ENCODE measurements at places on chromosomes 13 and 19.

DNA sequence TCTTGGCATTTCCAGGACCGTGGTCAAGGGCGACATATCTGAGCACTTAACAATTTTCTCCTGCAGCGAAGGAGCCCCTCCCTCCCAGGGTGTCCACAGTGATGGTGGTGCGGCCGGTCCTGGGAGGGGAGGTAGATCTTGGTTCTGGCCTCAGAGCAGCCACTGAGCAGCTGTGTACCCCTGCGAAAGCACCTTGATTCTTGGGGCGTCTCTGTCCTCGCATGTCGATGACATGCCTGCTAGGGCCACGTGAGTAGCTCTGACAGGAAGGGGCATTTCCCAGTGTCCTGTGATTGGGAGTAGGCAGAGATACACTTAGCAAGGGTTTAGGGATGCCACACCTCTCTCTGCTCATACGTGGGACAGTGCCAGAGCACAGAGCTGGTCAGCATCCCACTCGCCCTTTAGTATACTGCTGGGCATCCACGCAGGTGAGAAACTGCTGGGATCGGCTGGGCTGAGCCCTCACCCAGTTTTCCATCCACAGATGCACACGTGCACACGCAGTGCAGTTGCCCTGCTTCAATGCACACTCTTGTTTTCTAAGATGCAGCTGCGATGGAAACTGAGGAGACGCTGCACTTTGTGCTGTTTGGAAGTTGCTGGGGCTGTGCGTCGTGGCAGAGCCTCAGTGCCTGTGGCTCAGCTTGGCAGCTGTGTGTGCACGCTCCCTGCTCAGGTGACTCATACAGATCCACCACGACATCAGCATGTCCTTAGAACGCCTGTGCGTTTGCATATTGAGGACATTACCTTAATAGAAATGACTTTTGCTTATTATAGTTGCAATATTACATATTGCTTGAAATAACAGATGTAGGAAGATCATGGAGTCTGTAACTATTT lies 66.8 kb downstream of the TEX29 start:
- no peak overlapping the region for H3K4me3 ChIP-seq
- H3K27ac ChIP-seq: no peak overlapping the region
- H3K27me3 ChIP-seq: no peaks in the 10 kb centered on the region
- DNase-seq: no peak
- peaks cover 35% of the 10 kb centered on the region for H3K4me1 ChIP-seq

DNA sequence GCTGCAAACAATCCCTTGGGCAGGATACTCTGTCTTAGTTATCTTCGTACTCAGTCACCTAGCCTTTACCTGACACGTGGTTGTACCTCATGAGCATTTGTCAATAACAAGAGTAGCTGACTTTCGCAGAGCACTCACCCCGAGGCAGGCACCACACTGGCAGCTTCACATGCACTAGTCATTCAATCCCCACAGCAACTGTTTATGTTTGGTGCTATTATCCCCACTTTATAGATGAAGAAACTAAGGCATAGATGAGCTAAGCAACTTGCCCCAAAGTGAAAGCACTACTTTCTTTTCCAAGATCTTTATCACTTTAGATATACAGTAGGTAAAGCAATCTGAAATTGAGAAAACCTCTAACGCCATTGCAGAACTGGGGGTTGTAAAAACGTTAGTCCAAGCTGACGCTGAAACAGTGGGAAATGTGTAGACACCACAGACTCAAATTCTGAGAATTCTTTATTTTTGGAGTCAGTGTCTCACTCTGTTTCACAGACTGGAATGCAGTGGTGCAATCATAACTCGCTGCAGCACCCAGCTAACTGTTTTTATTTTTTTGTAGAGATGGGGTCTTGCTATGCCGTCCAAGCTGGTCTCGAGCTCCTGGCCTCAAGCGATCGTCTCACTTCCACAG lies 446.0 kb downstream of the FOXO1 start:
- peak overlapping the region; percentile 92 for H3K27ac ChIP-seq
- DNase-seq: peak; percentile 71
- H3K4me1 ChIP-seq: peaks cover 77% of the 10 kb centered on the region
- H3K27me3 ChIP-seq: no peaks in the 10 kb centered on the region

DNA sequence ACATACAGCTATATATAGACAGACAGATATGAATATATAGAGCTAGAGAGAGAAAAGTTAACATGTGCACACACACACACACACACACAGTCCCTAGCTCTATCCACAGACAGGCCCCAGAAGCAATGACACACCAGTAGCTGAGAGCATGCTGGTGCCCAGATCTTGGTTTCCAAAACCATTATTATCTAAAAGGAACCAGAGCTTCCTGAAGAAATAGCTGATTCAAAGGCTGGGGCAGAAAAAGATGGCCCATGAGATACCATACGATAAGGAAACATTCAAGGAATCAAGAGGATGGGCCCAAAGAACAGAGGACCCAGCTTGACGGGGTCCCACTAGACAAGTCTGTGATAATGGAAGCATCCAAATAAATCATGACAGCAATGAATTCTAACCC lies 53.4 kb downstream of the ABCC4 start:
- H3K27ac ChIP-seq: no peak overlapping the region
- H3K4me3 ChIP-seq: no peak overlapping the region
- H3K36me3 ChIP-seq: peaks cover 18% of the 10 kb centered on the region
- no peak for DNase-seq
- H3K27me3 ChIP-seq: no peaks in the 10 kb centered on the region
- H3K4me1 ChIP-seq: peaks cover 2% of the 10 kb centered on the region

DNA sequence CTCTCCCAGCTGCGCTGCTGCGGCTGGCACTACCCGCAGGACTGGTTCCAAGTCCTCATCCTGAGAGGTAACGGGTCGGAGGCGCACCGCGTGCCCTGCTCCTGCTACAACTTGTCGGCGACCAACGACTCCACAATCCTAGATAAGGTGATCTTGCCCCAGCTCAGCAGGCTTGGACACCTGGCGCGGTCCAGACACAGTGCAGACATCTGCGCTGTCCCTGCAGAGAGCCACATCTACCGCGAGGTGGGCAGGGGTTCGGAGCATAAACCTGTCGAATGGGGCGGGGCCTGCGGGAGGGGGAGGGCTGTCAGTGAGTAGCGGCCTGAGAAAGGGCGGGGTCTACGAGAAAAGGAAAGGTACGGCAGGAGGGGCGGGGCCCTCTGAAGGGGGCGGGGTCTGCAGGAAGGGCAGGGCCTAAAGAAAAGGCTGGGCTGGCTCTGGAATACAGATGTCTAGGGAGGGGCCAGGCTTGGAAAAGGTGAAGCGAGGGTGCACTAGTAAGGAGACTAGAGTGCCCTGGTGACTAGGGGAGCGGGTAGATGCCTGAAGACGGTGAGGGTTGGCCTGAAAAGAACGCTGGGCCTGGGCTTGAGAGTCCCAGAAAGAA lies 3.6 kb downstream of the CD37 start:
- peaks cover 45% of the 10 kb centered on the region for H3K4me1 ChIP-seq
- peaks cover 34% of the 10 kb centered on the region for H3K36me3 ChIP-seq
- peak; percentile 38 for DNase-seq
